ENCODE measurements at places on chromosomes 13 and 19.

- DNase-seq = no peak
Observed at GRCh38 chr13:41765813-41766212, 195.1 kb downstream of the VWA8 start.

GRCh38 chr19:23787106-23787505 lies 28.4 kb upstream of the ZNF681 start:
- no peak for DNase-seq

DNA sequence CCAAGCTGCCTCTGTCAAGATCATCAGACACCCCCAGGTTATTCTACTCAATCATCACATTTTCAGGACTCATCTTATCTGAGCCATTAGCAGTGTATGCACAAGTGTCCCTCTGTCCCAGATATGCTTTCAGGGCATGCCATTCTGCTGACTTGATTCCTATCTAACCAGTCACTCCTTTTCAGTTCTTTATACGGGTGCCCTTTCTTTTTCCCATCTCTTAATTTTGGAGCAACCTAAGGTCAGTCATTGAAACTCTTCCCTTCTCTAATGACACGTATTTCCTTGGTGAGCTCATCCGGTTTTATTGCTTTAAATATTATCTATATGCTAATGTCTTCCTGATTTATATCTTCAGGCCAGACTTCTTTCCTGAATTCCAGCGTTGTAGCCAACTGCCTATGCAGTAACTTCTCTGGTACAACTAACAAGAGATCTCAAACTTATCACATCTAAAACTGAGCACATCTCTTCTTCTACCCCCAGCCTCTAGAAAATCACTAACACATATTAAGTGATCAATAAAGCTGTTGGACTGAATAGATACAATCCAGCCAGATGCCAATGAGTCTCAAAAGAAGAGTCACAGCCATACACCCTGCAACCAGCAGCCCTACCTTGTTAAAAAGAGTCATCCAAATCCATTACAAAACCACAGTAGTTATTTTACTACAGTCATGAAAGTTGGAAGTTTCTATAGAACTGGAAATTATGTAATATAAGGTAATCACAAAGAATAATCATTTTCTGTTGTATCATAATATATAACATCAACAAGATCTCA lies 58.8 kb downstream of the DCLK1 start:
- no peak for DNase-seq

DNA sequence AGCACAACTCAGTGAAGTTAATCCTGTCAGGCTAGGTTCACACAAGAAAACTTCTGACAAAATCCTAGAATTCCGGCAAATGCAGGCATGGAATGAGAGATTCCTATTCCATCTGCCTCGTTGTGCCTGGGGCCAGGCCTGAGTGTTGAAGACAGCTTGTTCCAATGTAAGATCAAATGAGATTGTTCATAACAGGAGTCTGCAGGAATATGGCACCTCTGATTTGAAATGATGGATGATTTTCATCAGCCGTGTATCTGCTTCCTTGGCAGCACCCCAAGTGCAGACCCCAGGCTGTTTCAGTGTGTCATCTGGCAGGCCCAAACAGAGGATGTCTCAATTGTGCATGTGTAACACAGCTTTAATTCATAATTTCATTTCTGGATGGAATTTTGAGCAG lies 35.3 kb upstream of the SACS start:
- DNase-seq = no peak

GRCh38 chr13:31923134-31923763 lies 108.3 kb upstream of the FRY start:
- DNase-seq = no peak

DNA sequence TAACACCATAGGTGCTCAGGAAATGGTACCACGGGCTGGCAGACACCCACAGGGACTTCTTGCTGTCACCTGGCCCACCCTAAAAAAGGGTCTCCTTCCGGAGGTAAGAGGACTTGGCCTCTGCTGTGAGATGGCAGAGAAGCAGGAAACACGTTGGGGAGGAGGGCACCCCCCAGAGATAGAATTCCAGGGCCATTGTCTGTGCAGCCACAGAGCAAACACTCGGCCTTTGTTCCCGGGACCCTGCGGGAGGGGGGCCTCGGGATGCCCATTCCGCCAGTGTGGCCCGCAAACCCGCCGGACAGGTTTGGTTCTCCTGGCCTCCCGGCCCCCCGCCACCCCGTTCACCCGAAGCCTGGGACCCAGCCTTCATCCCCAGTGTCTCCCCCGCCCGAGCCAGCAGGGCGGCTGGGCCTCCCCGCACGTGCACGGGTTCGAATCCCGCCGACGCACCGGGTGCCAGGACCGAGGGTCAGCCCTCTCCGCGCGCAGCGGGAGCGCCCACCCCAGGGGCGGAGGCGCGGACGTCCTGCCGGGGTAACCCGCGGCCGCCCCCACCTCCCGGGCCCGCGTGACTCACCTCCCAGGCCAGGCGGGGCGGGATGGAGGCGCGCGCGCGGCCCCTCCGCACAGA lies 714 bp downstream of the PLPP2 start:
- DNase-seq = no peak

GRCh38 chr13:50724913-50725312 lies 118.6 kb downstream of the DLEU7 start:
- no peak for DNase-seq

DNA sequence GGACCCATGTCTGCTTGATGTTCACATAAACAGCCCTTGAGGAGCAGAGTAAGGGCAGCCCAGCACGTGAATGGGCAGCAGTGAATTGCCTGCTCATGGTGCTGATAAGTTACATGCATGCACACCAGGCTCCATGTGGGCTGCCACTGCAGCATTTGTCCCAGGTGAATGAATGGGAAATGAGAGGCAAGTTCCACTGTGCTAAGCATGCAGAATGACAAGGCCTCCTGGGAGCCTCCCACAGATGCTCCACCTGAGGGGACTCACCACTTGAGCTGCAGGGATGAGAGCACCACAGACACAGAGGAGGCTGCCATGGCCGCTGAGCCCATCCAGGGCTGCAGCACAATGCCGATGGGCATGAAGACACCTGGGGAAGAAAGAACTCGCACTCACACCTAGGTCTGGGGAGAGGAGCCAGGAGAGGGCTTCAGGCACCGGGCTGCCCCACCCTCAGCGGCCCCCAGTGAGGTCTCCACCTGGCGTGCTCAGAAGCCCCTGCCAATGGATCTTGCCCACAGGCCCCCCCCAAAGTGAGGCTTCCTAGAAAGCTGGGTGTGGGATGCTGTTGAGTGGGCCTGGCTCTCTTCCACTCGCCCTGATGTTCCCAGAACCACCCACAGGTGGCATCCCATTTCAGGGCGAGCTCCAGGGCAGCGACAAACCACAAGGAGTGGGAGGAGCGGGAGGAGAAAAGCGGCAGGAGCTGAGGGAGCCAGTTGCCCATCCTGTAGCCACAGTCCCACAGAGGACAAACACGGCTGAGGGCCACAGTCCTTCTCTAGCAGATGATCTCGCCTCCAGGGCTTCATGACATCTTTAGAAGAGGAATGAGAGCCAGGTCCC lies 73.8 kb downstream of the CCDC70 start:
- DNase-seq = no peak

DNA sequence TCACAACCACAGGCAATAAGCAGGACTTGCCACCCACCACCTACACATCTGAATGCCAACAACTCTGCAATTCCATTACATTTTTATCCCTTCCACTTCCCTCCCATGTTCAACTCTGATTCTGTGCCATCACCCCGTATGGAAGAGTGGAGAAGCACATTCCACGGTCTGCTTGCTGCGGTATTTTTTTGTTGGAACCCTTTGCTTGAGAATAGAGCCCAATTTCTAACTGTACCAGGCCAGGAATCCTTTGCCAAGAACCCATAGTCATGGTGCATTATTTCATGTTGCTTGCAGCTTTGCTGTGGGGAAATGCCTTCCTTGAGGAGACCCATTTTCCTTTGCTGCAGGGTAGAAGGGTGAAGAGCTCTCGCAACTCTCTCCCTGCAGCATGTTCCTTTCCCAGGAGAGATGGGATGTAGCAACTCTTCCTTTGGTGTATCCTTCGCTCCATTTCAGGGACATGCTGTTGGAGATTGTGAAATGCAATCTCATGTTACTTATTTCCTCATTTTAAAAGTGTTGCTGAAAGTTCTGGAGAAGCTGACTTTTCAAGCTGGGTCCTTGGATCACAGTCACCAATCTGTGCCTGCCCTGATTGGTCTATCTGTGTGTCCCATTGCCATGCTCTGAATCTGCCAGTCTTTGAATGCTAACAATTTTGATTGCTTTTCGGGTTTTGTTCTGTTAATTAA lies 69.8 kb upstream of the STARD13 start:
- no peak for DNase-seq

DNA sequence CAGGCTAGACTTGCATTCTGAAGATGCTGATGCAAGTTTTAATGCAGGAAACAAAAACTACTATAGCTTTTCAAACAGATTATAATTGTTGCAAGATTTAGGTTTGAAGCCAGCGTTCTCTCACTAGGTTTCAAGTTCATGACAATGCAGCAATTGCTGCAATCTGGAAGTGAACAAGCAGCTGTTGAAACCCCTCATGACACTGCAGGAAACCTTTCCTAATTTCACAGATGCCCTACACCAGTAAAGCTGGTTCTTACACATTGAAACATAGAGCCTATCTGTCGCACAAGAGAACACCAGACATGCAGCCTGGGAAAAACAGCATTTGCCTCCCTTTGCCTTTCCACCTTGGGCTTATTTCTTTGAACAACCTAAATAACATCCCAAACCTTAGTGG lies 1737.2 kb upstream of the MIR17HG start:
- DNase-seq = no peak

DNA sequence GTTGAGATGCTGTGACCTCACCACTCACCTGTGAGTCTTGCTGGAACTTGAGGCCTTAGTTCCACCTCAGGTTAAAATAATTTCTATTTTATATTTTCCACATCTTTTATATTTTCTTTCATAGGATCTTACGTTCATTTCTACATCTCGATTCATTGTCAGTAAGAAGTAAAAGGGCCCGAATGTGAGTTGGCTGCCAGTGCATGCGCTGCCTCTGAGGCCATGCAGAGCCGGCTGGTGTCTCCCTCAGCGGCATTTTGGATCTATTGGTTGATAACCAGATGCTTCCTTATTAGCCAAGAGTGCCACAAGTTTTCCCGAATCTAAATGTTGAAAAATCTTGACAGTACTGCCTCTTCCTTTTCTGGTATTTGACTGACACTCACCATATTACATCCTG lies 347.3 kb downstream of the TEX29 start:
- no peak for DNase-seq

GRCh38 chr19:16452325-16452724 lies 19.4 kb downstream of the EPS15L1 start:
- DNase-seq = no peak

- no peak for DNase-seq
Observed at GRCh38 chr19:33168528-33168927, 25.6 kb upstream of the LRP3 start.

DNA sequence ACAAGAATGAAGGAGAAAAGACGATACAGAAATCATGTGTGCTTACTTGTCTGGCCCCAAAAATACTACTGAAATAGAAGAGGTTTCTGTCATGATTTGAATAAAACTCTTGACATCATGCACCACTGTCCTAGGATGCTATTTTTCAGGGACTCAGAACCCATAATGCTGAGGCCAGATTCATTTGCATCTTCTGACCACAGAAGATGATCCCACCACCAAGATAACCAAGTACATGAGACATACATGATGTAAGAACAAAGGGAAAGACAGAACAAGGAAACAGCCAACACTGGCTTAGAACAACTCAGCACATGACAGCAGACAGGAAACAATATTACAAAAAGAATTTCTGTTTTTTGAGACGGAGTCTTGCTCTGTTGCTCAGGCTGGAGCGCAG lies 2.5 kb downstream of the ZNF552 start:
- DNase-seq = no peak

- DNase-seq = no peak
Observed at GRCh38 chr19:42066075-42066754, 3.8 kb downstream of the GRIK5 start.

- no peak for DNase-seq
Observed at GRCh38 chr13:22232186-22232585, 561.3 kb downstream of the FGF9 start.

GRCh38 chr13:110713981-110714796 lies 689 bp downstream of the ING1 start:
- peak; percentile 62 for DNase-seq

- DNase-seq = no peak
Observed at GRCh38 chr19:46985542-46986415, 33.9 kb upstream of the NPAS1 start.

GRCh38 chr19:18450931-18451836 lies 13.3 kb upstream of the ISYNA1 start:
- DNase-seq = peak; percentile 94

DNA sequence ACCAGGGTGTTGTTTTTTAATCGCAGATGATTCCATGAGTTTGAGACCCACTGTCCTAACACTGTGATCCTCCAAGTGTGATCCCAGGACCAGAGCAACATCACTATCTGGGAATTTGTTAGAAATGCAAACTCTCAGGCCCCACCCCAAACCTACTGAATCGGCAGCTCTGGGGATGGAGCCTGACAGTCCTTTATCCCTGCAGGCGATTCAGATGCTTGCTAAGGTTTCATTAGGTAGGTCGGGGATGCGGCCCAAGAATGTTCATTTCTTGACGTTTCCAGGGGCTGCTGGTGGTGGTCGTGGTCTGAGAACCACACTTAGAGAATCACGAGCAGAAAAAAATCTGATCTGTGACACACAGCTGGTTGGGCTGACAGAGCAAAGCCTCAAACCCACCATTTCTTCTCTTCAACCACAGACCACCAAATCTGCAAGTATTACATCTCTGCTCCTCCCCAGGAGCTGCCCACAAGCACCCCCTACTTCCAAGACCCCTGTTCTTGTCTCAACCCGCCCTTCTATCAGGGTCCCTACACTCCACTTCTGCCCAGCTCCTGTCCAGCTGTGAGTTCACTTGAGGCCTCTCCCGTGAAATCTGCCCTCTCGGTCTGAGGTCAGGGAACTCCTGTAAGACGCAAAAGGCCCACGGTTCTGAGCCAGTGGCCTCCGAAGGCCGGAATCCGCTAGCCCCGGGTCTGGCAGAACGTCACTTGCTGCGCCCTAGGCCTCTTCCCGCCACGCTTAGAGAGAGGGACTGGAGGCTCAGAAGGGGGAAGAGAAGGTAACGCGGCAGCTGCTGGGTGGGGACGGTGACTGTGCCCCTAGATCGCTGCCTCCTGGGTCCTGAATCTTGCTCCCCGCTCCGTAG lies 1.1 kb upstream of the FARP1 start:
- no peak for DNase-seq

- peak; percentile 27 for DNase-seq
Observed at GRCh38 chr19:41192574-41193429, at the start of gene CYP2S1. CYP2S1 (plus strand) TSS chr19:41193219; CDS start chr19:41193265, 46 bp downstream.

DNA sequence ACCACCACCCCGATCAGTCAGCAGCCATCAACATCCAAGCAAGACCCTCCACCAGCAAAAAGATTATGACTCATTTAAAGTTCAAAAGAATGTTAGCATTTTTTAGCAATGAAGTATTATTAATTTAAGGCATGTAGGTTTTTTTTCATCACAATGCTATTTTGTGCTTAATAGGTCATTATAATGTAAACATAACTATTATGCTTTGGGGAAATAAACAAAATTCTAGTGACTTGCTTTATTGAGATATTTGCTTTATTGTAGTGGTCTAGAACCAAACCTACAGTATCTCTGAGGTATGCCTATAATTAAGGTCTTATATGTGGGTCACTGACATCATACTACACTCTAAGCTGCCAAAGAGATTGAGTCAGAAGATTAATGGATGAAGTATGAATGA lies 20.0 kb downstream of the KLF12 start:
- DNase-seq = no peak
